ENCODE measurements at places on chromosomes 2 and 18.
A peak's percentile ranks its signal among the peaks of the same experiment; 100 is the strongest.

DNA sequence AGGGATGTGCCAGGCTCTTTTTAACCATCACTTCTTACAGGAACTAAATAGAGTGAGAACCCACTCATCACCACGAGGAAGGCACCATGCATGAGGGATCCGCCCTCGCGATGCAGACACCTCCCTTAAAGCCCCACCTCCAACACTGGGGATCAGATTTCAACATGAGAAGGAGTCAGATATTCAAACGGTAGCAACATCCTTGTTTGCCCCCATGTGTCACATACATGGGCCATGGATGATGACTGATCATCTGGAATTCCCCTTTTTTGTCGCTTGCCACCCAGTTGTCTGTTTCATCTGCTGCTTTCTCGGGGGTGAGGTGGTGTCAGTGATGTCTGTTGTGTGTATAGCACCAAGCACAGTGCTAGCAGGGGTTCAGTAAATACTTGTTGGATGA is 57.9 kb downstream of the NCK2 start:
- DNase-seq, result peak; percentile 62

DNA sequence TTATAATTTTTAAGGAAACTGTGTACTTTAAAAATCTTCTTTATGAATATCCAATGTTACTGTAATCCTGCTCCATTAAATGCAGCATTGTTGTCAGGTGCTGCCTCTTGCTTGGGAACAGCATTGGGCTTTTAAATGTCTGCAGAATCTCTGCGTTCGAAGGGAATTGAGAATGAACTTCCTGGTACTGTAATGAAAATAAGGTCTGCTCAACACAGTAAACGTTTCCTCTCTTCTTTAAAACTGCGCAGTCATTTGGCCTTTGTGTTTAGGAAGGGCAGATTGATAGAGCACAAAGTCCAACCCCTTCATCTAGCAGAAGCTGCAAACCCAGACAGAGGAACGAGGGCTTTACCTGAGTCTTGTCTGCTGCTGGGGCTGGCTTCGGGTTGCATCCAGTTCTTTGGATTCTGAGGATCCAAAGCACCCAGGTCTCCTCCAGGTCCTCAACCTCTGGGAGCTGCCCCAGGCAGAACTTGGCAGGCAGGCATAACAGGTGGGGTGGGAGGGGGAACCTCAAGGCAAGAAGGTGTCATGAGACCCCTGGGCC is 104.5 kb downstream of the UGGT1 start:
- DNase-seq, result no peak

- no peak for DNase-seq
Observed at GRCh38 chr2:3034396-3034795, 343.2 kb downstream of the EIPR1 start.

GRCh38 chr2:101408925-101409324 is 21.6 kb upstream of the CREG2 start:
- no peak for DNase-seq

GRCh38 chr2:189096769-189097447 is 82.7 kb downstream of the COL5A2 start:
- no peak for DNase-seq

- no peak for DNase-seq
Observed at GRCh38 chr2:177464549-177464948, 72.0 kb downstream of the AGPS start.

All from stimulated activated CD4-positive, alpha-beta T cell treated with anti-CD3 and anti-CD28 coated beads, Interleukin-4, amount 100 ng/mL, for 1 hour (primary cell).